ENCODE measurements at places on chromosomes 6 and 20.

DNA sequence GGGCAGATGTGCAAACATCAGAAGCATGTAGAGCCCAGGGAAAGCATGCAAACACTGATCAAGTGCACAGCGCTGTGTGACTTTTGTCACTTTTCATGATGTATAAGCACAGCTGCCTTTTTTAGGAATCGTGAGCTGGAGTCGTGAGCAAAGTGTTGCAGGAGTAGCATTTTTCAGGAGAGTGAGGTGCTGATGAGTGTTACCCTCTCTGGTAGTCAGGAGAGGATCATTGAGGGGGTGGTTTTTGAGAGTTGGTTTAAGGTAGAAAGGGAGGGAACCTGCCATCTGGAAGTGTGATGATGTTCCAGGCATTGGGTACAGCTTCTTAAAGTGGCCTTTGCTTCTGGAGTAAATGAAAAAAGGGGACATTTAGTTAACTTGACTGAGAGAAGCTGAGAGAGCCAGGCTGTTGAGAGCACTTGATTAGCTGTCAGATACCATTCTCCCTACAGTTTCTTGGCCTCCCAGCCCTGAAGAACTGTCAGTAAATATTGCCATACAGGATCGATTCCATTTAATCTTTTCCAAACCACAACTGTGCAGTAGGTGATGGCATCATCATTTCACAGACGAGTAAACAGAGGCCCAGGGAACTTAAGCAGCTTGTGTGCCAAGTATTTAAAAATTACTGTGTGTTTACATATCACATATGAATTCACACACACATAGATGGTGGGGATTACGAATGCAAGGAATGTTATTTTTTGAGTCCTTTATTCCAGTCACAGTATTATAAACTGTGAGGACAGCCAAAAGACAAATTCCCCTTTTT lies 28.9 kb downstream of the TPD52L1 start:
- DNase-seq, result no peak

DNA sequence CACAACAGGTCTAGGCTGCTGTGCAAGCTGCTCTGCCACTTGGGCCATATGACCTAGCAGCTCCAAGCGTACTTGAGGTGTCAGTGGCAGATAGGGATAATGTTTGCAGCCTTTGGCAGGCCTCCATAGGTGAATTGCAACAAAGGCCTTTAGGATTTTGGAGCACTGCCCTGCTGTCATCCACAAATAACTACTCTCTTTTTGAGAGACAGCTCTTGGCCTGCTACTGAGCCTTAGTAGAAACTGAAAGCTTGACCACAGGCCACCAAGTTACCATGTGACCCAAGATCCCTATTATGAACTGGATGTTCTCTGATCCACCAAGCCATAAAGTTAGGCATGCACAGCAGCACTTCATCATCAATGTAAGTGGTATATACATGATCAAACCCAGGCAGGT lies 29.9 kb downstream of the FBXO30 start:
- no peak for DNase-seq

DNA sequence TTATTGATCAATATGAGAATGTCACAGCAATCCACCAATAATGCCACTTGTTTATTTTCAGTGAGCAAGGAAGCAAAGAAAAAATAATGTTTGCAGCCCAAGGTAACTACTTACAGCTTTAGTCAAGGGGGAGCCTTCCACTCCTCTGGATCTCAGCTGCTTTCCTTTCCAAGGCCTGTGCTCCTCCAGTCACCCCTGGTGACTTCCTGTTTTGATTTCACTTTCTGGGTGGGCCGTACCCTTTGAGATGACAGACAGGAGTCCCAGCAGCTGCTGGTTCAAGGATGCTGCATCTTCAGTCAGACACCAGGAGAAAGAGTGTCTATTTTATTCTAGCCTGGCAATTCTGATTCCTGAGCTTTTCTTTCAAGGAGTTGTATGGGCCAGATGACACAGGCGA lies 5.6 kb upstream of the VNN2 start:
- peak; percentile 43 for DNase-seq

DNA sequence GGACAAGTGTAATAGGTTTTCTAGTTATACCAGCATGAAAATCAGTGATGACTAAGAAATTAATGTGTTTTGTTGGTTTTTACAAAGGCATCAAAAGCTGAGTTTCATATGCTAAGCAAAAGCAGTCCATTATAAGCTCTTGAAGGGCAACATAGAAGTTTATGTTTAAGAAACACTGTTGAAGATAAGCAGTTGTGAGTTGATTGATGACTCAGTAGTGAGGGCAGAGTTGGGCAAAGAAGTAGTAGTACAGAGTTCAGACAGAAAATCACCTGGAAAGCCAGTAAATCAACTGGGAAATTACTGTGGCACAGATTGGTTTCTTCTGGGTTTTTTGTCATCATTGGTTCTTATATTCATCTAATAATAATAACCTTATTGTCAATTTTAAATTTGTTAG lies 78.0 kb upstream of the SMIM8 start:
- no peak for DNase-seq

DNA sequence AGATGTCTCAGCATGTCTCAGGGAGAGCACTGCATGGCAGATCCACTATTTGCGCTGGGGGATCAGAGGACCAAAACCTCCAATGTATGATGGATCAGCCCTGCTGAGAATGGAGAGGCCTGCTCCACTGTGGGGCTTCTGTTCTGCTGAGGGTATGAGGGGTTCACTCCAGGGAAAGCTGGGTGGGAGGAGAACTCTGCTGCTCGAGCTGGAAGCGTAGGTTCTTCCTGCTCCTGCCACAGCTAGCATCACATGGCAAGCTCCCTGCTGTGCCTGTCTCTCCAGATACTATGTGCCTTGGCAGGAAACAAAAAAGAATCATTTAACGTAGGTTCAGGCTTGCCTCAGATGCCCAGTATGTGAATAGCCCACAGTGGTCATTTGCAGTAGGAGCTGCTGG lies 105.8 kb downstream of the EPM2A start:
- DNase-seq, result no peak

- no peak for DNase-seq
Observed at GRCh38 chr6:44133003-44133931, 5.9 kb downstream of the TMEM63B start.

DNA sequence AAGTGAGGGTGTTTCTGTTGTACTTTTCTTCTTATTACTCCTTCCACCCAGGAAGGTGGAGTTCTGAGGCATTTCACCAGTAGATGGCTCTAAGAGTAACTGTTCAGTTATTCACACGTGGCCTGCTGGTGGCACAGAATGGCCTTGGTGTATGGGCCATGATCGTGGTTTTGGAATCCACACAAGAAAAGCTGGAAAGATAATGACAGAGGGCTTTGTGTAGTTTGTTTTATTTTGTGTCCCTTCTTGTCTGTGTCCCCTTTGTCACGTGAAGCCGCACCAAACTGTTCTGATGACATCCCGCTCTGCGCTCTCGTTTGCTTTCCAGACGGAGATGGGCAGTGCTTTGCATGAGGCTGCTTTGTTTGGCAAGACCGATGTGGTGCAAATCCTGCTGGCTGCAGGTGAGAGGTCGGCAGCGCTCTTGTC lies 93.4 kb downstream of the ANKS1A start:
- no peak for DNase-seq

- DNase-seq, result no peak
Observed at GRCh38 chr6:30044630-30045029, 16.4 kb upstream of the POLR1H start.

DNA sequence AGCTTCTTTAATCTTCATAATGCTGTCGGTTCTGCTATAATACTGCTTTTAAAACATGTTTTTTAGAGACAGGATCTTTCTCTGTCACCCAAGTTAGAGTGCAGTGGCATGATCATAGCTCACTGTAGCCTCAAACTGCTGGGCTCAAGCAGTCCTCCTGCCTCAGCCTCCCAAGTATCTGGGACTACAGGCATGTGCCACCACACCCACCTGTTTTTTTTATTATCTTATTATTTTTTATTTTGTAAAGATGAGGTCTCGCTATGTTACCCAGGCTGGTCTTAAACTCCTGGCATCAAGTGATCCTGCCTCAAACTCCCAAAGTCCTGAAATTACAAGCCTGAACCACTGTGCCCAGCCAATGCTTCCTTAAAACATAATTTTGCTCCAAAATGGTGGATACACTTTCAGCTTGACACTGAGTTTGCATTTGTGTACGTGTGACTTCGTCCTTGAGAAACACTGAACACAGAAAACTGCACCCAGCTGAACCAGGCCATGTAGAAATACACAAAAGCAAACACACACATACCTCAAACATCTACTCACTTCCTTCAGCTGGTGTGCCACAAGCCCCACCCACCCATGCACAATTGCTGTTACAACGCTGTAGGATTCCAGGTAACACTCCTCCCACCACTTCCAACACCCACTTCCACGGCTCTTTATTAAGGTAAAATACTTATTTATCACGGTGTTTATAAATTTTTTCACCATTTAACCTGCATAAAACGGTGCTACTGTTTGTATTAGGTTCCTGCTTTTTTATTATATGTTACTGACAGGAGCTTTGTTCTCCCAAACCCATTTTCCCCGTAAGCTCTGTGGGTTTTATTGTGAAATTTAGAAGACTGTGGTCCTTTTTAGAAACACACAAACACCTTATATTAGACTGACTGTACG lies 109.1 kb downstream of the TSHZ2 start:
- DNase-seq, result peak; percentile 13

- DNase-seq, result no peak
Observed at GRCh38 chr6:135540207-135540840, 42.8 kb upstream of the AHI1 start.

DNA sequence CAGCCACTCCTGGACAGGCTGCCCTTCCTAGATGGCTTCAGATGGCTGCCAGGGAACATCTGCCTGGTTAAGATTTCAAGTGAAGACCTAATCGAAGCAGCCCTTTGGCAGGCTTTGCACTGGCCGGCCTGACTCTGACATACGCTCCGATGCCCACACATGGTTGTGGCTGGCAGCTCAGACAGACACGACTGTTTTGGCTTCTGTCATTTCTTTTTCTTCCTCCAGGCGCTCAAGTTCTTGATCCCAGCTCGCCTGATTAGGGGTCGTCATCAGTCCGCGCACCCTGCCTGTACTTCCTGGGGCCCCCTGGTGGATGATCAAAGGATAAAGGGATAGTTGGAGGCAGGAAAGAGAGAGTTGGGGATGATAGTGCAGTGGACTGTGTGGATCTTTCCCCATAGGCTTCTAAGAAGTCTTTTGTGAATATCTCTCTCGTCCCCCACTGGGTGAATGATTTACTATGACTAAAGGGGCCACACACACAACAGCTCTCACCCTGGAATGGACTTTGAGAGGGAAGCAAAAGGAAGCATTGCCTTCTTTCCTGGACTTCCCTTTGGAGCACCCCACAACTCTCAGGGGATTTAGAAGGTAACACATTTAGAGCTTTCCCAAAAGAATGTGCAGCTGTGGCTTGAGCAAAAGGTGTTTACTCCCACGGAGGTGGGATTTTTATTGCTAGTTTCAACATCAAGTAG lies 21.4 kb upstream of the TRAM2 start:
- no peak for DNase-seq

GRCh38 chr6:37690964-37691735 lies 6.5 kb downstream of the MDGA1 start:
- no peak for DNase-seq

- no peak for DNase-seq
Observed at GRCh38 chr6:5036269-5036668, 32.4 kb upstream of the RPP40 start.

- DNase-seq, result peak; percentile 58
Observed at GRCh38 chr20:51542033-51542570, 417 bp downstream of the NFATC2 start.

GRCh38 chr20:54158856-54159418 lies 14.8 kb downstream of the CYP24A1 start:
- DNase-seq, result no peak

- no peak for DNase-seq
Observed at GRCh38 chr6:2086326-2086965, 159.0 kb downstream of the GMDS start.

GRCh38 chr20:57432862-57433491 lies 41.8 kb downstream of the RBM38 start:
- DNase-seq, result peak; percentile 64

DNA sequence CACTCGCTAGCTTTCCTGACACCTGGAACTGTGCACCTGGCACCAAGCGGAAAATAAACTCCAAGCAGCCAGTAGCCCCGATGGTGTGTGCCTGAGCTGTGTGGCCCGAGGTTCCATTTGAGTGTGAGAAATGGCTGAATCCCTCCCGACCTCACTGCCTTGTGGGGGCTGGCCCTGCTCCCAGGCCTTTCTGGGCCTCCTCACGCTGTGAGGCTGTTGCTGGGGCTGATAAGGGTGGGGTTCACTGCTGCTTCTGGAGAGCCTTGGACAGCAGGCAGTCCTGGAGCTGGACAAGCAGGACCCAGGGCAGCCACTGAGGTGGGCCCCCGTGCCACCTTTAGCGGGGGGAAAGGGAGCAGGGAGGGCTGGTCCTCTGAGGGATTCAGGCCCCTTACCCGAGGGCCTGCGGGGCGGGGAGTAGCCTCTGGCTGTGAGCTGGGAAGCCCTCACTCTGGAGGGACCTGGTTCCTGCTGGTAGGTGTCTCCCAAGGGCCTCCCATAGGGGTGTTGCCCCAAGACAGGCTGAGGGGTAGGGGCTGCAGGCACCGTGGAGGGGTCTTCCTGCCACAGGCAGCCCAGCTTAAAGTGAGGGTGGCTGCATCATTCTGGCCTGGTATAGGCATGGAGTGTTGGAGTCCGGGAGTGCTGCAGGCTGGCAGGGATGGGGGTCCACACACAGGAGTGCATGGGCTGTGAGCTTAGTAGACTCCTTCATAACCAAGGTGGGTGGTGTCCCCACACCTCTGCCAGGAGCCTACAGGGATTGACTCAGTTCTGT lies 1.7 kb downstream of the PPDPF start:
- no peak for DNase-seq

DNA sequence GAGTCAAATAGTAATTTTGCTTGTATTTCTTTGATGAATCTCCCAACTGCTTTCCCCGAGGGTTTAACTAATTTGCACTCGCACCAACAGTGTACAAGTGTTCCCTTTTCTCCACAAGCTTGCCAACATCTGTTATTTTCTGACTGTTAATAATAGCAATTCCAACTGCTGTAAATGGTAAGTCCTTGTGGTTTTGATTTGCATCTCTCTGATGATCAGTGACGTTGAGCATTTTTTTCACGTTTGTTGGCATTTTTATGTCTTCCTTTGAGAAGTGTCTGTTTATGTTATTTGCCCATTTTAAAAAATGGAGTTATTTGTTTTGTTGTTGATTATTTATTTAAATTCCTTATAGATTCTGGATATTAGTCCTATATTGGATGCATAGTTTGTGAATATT lies 399.8 kb upstream of the MAN1A1 start:
- DNase-seq, result no peak

DNA sequence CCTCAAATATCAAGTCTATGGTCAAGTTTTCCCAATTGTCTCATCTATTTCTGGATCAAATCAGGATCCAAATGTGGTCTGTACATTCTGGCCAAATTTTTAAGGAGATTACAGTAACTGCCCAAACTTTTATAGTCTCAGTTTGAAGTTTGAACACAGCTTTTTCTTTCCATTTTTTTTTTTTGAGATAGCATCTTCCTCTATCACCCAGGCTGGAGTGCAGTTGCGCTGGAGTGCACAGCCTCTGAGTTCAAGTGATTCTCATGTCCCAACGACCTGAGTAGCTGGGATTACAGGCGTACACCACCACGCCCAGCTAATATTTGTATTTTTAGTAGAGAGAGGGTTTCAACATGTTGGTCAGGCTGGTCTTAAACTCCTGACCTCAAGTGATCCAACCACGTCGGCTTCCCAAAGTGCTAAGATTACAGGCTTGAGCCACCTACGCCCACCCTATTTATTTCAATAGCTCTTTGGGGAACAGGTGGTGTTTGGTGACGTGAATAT lies 84.9 kb upstream of the CARMIL1 start:
- DNase-seq, result no peak

- no peak for DNase-seq
Observed at GRCh38 chr6:168938546-168938945, 315.1 kb downstream of the THBS2 start.
